ENCODE measurements at places on chromosomes 4 and X.
A peak's percentile ranks its signal among the peaks of the same experiment; 100 is the strongest.

DNA sequence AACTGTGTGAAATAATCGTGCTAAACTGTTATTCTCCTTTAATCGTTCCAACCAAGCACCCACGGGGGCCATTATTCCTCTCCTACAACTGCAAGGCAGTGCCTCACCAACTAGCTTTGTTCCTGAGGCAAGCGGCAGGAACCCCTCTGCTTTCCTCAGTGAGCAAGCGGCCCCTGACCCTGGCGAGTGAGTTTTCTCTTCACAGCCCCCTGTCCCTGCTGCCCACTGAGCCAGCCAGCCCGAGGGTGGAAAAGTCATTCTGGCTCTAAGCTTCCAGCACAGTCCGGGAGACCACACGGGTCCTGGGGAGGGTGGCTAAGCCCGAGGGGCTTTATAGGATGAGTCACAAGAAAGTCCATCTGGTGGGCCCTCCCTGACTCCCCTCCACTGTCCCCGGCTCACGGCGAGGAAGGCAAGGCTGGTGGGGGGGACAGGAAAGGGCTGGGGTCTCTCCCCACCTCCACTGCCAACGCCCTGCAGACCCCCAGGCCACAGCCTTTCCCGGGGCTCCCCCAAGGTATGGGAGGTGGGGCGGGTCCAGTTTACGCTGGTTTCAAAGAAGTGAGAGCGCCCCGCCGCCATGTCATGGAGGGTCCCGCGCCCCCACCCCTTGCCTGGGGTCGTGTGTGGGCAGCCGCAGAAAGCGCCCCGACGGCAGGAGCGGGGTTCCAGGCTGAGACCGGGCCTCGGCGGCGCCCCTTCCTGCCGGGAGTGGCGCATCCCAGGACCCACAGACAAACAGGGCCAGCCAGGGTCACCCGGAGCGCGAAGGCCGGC is 45.0 kb downstream of the CPLX1 start:
- DNase-seq, result no peak

GRCh38 chrX:38768079-38768478 is 33.2 kb upstream of the MID1IP1 start:
- DNase-seq, result peak; percentile 29

GRCh38 chr4:58600290-58600689 is 1490.1 kb upstream of the IGFBP7 start:
- no peak for DNase-seq

- no peak for DNase-seq
Measured at GRCh38 chrX:338281-338835, 19.8 kb upstream of the GTPBP6 start.

- DNase-seq, result no peak
Measured at GRCh38 chrX:132743086-132743485, 215.3 kb downstream of the HS6ST2 start.

DNA sequence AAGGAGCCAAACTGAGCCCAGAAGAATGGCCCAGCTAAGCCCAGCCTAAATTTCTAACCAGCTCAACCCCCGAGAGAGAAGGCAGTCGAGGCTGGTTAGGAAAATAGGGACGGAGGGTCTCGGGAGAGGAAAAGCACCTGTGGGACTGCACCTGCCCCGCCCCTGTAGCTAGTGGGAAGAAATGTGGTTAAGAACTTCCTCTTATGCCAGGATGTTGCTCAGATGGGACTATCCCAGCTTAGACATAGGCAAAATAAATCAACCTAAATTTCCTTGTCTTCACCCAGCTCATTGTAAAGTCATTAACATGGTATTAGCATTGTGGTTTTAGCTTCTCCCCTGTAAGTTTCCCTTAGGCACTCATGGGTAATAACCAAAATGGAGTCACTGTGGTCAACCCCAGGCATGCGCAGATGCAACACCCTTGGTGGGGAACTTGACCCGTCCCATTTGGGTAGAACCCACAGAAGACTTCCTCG is 86.8 kb downstream of the ZNF718 start:
- no peak for DNase-seq

DNA sequence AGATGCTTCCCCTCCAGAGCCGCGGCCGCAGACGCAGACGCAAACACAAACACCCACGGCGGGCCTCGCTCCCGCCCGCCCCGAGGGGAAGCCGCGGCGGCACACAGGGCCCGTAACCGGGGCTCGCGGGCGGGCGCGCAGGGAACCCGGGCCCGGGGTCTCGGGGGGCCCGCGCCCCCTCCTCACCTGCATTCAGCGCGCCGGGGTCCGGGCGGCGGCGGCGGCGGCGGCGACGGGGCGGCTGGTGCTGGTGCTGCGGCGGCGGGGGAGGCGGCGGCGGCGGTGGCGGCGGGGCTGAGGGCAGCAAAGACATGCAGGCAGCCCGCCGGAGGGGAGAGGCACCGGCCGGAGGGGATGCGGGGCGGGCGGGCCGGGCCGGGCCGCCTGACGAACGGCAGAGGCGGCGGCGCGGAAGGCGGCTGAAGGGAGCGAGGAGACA is 255 bp upstream of the CNOT6L start:
- no peak for DNase-seq

DNA sequence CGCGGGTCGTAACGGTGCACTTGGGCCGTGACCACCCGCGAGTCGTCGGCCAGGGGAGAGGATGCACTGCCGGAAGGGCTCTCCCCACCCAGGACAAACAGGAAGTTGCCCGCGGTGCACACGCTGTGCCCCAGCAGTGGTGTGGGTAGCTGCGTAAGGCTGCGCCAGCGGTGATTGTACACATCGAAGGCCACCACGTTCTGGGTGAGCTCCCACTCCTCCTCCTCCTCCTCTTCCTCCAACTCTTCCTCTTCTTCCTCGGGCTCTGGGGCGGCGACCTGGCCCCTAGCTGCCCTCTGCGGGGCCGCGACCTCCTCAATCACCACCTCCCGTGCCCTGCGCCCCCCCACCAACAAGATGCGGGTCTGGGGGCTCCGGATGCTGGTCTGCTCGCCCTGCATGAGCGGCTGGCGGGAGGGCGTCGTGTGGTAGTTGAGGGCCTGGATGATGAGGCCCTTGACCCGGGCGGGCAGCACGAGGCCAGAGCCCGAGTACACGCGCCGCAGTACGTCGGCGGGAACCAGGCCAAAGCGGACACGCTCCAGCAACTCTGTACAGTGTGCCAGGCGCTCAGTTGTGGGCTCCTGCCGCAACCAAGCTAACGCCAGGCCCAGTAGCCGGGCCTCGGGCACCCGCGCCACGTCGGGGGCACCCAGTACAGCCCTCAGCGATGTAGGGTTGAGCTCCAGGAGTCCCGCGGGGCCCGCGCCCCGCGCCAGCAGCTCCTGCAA is 1.4 kb downstream of the KLHL34 start:
- no peak for DNase-seq

DNA sequence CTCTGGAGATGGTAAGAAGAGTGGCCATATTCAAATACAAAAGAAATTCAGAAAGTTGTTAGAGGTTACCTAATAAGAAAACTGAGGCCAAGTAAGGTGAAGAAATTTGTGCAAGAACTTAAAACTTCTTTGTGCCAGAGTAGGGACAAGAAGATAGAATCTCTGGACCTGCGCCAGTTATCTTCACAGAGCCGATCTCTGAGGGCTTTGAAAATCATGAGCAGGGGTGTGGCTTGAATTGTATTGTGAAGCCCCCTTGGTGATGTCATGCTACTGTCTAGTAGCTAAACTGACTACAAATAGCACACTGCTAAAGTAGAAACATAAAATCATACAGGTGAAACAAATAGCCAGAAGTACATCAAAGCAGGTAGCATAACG is 184.6 kb downstream of the UGT8 start:
- DNase-seq, result no peak

DNA sequence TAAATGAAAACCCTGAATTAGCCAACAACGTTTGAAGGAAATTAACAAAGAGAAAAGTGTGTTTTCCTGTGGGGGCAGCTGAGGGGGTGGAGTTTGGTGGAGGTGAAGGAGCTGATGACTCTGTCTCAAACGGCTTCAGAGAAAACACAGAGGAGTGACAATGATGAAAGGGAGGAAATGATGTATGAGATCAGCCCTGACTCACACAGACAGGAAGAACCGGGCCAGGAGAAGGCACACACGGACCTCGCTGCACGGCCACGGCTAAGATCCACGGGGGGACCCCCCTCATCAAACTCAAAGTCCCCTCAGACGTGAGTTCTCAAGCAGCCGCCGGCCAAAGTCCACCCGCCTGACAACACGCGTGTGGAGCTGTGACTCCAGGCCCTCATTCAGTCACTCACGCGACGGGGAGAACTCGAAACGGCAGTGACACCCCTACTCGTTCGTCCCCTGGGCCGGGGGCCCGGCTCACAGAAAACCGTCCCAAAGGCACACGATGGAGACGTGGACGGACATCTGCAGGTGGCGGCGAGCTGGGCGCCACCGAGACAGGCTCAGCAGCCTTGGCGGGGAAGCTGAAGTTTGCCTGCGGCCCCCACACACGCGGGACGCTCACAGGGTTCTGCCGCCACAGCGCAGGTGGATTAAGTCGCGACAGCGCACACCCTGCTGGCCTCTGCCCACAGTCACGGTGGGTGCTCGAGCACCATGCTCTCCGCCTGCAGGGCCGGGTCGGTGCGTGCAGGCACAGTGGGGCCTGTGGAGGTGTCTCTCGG is 28.8 kb downstream of the PPP2R3B start:
- DNase-seq, result no peak

- no peak for DNase-seq
Measured at GRCh38 chr4:53994382-53995102, 69.9 kb downstream of the CHIC2 start.

Measured in G401 (cell line).